Astrocyte of the hippocampus (primary cell): ENCODE measurements at places on chromosomes 12 and 14.
A peak's percentile ranks its signal among the peaks of the same experiment; 100 is the strongest.

GRCh38 chr12:17928708-17929366 lies 161.2 kb downstream of the RERGL start:
- peak; percentile 72 for DNase-seq

GRCh38 chr14:95531473-95531872 lies 3.4 kb upstream of the GLRX5 start:
- DNase-seq = peak; percentile 83

DNA sequence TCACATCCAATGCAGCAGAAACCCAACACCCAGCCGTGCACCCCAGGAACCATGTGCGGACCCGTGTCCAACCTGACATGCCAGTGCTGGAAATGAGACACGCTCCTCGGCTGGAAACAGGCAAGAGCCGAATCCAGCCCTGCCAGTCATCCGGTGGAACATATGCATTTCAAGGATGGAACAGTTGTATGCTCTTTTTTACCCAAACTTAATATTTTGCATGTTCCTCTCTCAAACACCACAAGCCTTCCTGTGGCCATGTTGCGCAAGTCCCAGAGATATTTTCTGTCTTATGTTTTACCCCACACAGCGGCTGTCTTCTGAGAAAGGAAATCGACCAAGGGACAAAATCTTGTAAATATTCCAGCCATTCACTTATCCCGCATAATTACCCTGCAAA lies 196.9 kb downstream of the BCL11B start:
- DNase-seq = no peak

- no peak for DNase-seq
Measured at GRCh38 chr14:103521438-103521950, 1.1 kb downstream of the CKB start.
